ENCODE measurements at places on chromosomes 3 and 15. TPM values are rescaled to one million over a fixed set of nuclear protein-coding genes. Genes with fewer than 3 reads are reported as not detected.

- H3K4me3 ChIP-seq = peak within 1 kb of the TSS; percentile 99
- peak; percentile 69 for DNase-seq
- peak within 1 kb of the TSS; percentile 99 for H3K27ac ChIP-seq
- H3K27me3 ChIP-seq = no peaks in the 10 kb centered on the region
These were observed at the start of gene KLHL24 for GRCh38 chr3:183635431-183636220. KLHL24 (plus strand) TSS chr3:183635623; CDS start chr3:183650357, 14,734 bp downstream.

The FAM227B gene
- 3.2 TPM for total RNA-seq

The PLA2G4B gene
- total RNA-seq = 1.9 TPM

DNA sequence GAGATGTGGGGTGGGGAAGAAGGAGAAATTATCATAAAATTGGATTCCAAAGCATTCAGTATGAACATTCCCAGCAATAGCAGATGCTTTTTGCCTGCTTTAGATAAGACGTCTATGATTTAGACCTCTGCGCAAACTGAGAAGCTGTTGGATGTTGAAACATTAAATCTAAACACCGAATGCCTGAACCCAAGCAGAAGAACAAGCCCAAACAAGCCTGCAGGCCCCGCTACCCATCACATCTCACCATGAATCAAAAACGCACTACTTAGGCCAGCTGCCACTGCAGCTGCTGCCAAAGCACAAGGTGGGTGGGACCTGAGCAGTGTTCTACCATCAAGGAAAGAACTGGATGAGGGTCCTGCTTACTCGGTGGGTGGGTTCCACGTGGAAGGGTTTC is 24.4 kb upstream of the THBS1 start:
- no peaks in the 10 kb centered on the region for H3K36me3 ChIP-seq
- no peak overlapping the region for H3K27ac ChIP-seq
- H3K4me3 ChIP-seq = no peak overlapping the region
- no peak for DNase-seq

DNA sequence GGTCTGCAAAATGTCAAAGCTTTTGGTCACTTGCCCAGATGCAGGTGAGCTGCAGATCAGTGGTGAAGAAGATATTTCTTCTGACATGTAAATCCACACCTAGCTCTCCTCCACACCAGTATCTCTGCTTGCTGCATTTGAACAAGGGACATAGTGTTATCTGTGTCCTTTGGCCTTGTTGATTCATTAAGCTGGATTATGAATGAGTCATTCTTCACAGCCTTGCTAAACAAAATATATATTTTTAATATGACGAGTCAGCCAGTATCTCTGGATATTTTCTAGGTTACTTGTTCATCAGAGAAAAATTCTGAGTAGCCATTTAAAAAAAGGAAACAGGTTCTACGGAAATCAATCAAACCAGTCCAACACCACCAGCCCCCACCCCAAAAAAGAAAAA is 190.6 kb upstream of the ADAMTS9 start:
- H3K4me1 ChIP-seq = peaks cover 5% of the 10 kb centered on the region
- no peak for DNase-seq
- H3K36me3 ChIP-seq = no peaks in the 10 kb centered on the region
- no peak overlapping the region for H3K27ac ChIP-seq
- no peak overlapping the region for H3K4me3 ChIP-seq
- no peaks in the 10 kb centered on the region for H3K27me3 ChIP-seq

DNA sequence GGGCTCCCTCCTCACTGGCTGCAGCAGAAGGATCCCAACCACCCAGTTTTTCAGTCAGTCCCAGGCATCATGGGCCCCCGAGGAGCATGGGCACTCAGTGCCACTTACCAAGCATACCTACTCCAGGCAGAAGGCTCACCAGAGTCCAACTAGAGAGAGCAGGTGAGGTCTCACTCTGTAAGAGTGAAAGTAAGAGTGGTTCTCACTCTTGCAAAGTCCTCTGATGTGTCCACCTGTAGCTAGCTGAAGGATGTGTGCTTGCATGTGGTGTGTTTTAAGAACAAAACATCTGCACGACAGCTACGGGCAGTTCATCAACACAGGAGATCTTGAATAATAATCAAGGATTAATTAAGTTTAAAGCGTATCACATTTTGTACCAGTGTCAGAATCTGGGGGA is 49.7 kb downstream of the CCK start:
- peaks cover 6% of the 10 kb centered on the region for H3K36me3 ChIP-seq
- DNase-seq = no peak
- H3K4me1 ChIP-seq = no peaks in the 10 kb centered on the region
- H3K27ac ChIP-seq = no peak overlapping the region

The COL6A5 gene
- total RNA-seq = not detected

- H3K4me3 ChIP-seq = no peak overlapping the region
- no peaks in the 10 kb centered on the region for H3K27me3 ChIP-seq
- no peaks in the 10 kb centered on the region for H3K36me3 ChIP-seq
- DNase-seq = no peak
- H3K4me1 ChIP-seq = peaks cover 5% of the 10 kb centered on the region
- no peak overlapping the region for H3K27ac ChIP-seq
These were observed 430.7 kb upstream of the CBLB start for GRCh38 chr3:106299300-106300098.

GRCh38 chr15:85356276-85356675 is 24.1 kb upstream of the AKAP13 start:
- no peaks in the 10 kb centered on the region for H3K36me3 ChIP-seq
- H3K4me3 ChIP-seq = no peak overlapping the region
- no peaks in the 10 kb centered on the region for H3K27me3 ChIP-seq
- no peak for DNase-seq
- peaks cover 19% of the 10 kb centered on the region for H3K4me1 ChIP-seq

DNA sequence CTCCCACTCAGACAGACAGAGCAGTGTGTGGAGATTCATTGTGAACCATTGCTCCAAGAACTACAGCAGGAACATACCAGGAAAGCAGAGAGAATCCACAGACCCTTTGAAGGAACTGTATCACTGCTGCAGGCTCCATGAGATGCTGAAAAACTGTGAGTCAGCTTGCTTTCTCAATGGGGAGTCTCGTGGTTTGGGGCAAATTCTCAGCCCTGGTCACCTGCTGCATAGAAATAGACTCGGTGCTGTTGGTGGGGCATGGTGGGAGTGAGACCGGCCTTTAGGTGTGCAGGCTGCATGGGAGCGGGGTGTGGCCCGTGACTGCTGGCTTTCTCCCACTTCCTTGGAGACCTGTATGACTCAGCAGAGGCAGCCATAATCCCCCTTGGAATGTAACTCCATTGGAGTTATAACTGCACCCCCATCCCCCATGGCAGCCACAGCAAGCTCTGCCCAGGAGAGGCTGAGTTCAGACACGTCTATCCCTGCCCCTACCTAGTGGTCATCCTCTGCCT is 35.6 kb downstream of the ALCAM start:
- no peaks in the 10 kb centered on the region for H3K27me3 ChIP-seq
- H3K36me3 ChIP-seq = peaks cover 3% of the 10 kb centered on the region
- no peak overlapping the region for H3K4me3 ChIP-seq

The SLC9C1 gene
- total RNA-seq = not detected

- no peaks in the 10 kb centered on the region for H3K36me3 ChIP-seq
- no peak overlapping the region for H3K4me3 ChIP-seq
- no peak overlapping the region for H3K27ac ChIP-seq
- H3K27me3 ChIP-seq = no peaks in the 10 kb centered on the region
- H3K4me1 ChIP-seq = no peaks in the 10 kb centered on the region
These were observed 168.2 kb downstream of the TPRG1 start for GRCh38 chr3:189339996-189340395.

The LINGO1 gene
- 0.63 TPM for total RNA-seq

GRCh38 chr3:15155840-15156360 is 50.1 kb upstream of the CAPN7 start:
- no peaks in the 10 kb centered on the region for H3K36me3 ChIP-seq
- no peak overlapping the region for H3K4me3 ChIP-seq
- no peak overlapping the region for H3K27ac ChIP-seq
- DNase-seq = no peak
- no peaks in the 10 kb centered on the region for H3K27me3 ChIP-seq

GRCh38 chr3:179082416-179082815 is 10.8 kb upstream of the ZMAT3 start:
- H3K4me3 ChIP-seq = no peak overlapping the region
- no peak for DNase-seq
- H3K27me3 ChIP-seq = no peaks in the 10 kb centered on the region
- H3K4me1 ChIP-seq = no peaks in the 10 kb centered on the region
- no peak overlapping the region for H3K27ac ChIP-seq
- H3K36me3 ChIP-seq = no peaks in the 10 kb centered on the region

The IL17RE gene
- 11.9 TPM for total RNA-seq

- no peak overlapping the region for H3K4me3 ChIP-seq
- no peak overlapping the region for H3K27ac ChIP-seq
- H3K36me3 ChIP-seq = no peaks in the 10 kb centered on the region
- no peaks in the 10 kb centered on the region for H3K27me3 ChIP-seq
- no peaks in the 10 kb centered on the region for H3K4me1 ChIP-seq
These were observed 149.5 kb downstream of the SPATA16 start for GRCh38 chr3:172991424-172991996.

DNA sequence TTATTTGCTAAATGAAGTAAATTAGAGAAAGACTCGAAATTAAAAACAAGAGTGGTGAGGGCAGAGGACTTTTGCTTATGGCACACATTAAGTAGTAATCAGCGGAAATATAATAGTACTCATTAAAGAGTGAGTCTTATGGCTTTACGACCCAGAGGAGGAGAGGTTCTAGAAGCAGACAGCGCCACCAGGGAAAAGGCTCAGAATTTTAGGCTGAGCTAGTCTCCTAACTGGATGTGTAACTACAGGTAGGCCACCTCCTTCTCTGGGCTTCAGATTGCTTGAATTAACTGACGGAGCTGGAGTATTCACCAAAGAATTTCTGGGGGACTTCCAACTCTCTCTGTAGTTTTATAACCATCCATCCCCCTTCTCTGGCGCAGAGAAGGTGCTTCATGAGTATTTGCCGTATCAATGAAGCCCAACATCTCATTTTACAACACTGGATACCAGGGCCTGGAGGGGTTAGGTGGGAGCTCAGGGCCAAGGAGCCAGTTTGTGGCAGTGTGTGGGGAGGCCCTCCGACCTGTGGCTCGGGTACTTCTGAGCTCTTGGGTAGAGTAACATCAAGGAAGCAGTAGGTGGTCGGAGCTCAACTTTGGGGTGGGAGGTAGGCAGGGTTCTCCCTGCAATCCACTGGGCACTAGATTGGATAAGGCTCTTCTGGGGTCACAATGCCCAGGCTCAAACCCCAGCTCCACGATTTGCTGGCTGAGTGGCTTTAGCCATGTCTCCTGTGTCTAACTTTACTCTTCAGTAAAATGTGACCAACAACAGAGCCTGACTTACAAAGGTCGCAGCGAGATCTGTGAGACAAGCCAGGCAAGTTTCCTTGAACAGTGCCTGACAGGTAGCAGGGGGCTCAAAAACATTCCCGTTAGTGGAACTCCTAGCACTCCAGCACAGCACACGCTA is 1.1 kb downstream of the CHCHD4 start:
- H3K4me3 ChIP-seq = peak overlapping the region; percentile 95
- no peak for DNase-seq
- peaks cover 40% of the 10 kb centered on the region for H3K4me1 ChIP-seq
- peak overlapping the region; percentile 96 for H3K27ac ChIP-seq
- H3K36me3 ChIP-seq = peaks cover under 1% of the 10 kb centered on the region

DNA sequence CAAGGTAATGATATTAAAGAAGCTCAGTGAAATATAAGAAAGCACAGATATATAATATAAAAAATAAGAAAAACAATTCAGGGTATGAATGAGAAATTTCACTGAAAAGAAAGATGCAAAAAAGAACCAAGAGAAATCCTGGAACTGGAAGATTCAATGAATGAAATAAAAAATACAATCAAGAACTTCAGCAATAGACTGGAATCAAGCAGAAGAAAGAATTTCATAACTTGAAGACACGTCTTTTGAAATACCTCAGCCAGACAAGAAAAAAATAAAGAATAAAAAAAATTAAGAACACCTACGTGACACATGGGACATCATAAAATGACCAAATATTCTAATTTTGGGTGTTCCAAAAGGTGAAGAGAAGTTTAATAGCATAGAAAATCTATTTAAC is 104.6 kb upstream of the NEO1 start:
- no peak overlapping the region for H3K4me3 ChIP-seq
- no peaks in the 10 kb centered on the region for H3K36me3 ChIP-seq
- DNase-seq = no peak
- H3K27me3 ChIP-seq = no peaks in the 10 kb centered on the region

The CADPS gene
- 7.2 TPM for total RNA-seq

DNA sequence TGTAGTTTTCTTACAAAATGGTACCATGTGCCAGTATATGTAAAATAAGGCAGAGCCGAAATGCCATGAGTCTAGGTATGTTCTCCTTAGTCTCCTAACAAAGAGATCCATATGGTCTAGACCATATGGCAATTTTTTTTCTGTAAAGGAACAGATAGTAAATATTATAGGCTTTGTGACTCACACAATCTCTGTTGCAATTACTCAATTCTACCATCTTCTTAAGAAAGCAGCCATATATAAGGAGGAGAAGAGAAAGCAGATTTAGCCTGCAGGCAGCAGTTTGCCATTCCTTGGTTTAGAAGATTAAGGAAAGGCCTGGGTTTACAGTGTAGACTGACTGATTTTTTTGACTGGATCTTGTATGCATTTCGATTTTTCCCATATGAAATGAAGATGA is 16.3 kb upstream of the BBX start:
- DNase-seq = no peak
- no peak overlapping the region for H3K27ac ChIP-seq
- H3K4me1 ChIP-seq = no peaks in the 10 kb centered on the region
- no peaks in the 10 kb centered on the region for H3K27me3 ChIP-seq
- H3K36me3 ChIP-seq = no peaks in the 10 kb centered on the region

The MKRN2OS gene
- not detected for total RNA-seq

The CD200 gene
- total RNA-seq = 42.2 TPM

The ATP13A5 gene
- not detected for total RNA-seq

- no peaks in the 10 kb centered on the region for H3K27me3 ChIP-seq
- no peaks in the 10 kb centered on the region for H3K36me3 ChIP-seq
- H3K27ac ChIP-seq = no peak overlapping the region
- no peak overlapping the region for H3K4me3 ChIP-seq
- no peak for DNase-seq
These were observed 44.0 kb upstream of the PRR23C start for GRCh38 chr3:139088462-139089324.

The MNS1 gene
- 0.28 TPM for total RNA-seq

The C15orf61 gene
- total RNA-seq = 4.5 TPM

- DNase-seq = no peak
- no peak overlapping the region for H3K4me3 ChIP-seq
- peaks cover 8% of the 10 kb centered on the region for H3K36me3 ChIP-seq
- H3K4me1 ChIP-seq = peaks cover 32% of the 10 kb centered on the region
- no peak overlapping the region for H3K27ac ChIP-seq
These were observed 60.9 kb downstream of the PRICKLE2 start for GRCh38 chr3:64164349-64164748.

DNA sequence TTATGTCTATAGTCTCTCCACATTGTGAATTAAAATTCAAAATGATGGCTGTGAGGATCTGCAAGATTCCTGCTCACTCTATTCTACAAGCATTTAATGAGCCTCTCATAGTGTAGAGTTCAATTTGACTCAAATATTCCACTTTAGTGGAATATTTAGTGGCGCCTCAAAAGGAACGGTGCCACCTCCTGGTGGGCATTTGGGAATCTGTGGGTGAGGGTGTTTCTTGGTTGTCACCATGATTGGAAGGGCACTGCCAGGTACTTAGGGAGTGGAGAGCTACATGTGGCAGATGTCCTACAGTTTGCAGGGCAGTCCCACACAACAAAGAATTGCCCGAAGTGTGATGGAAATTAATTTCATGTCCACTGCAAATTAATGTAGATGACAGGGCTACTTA is 21.5 kb upstream of the KCNMB3 start:
- no peak for DNase-seq
- H3K4me1 ChIP-seq = no peaks in the 10 kb centered on the region
- H3K27ac ChIP-seq = no peak overlapping the region
- no peaks in the 10 kb centered on the region for H3K27me3 ChIP-seq
- no peak overlapping the region for H3K4me3 ChIP-seq

- H3K4me1 ChIP-seq = no peaks in the 10 kb centered on the region
- H3K27me3 ChIP-seq = no peaks in the 10 kb centered on the region
- no peak overlapping the region for H3K27ac ChIP-seq
These were observed 91.4 kb downstream of the CTNNB1 start for GRCh38 chr3:41290736-41291135.

Measured in thoracic aorta (tissue), 2 donors.